Amniotic epithelial cell (primary cell): ENCODE measurements at places on chromosomes 5 and 9.

DNA sequence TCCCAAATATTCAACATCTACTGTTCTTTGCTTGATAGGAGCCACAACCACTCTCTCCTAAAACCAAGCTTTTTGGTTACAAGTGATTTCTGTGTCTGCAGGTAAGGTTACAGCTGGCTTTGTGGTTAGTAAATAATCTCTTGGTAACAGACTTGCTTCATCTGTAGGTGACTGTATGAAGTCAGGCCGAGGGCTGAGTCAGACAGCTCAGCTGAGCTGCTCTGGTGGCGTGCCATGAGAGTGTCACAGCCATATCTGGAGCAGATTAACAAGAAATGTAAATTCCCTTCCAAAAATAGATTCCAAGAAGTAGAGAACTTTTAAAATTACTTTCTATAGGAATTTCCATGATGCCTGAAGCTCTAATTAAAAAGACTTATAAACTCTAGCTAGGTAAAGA is 23.7 kb upstream of the TAS2R1 start:
- peak; percentile 84 for DNase-seq

DNA sequence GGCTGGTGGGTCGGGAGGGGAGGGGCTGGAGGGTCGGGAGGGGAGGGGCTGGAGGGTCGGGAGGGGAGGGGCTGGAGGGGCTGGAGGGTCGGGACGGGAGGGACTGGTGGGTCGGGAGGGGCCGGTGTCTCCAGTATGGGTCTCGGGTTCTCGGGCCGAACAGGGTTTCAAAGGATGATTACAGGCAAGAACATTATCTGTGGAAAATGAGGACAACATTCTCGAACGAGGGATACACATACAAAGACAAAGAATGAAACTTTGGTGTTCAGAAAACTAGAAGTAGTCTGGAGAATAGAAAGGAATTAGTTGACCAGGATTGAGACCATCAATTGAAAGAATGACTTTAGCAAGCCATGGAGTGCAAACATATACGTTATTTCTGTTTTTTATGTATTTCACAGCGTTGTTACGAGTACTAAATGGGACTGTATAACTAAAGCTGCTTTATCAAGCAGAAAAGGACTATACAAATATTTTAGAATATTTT is 360 bp upstream of the ZCCHC10 start:
- DNase-seq, result no peak

GRCh38 chr9:131667576-131667975 is 72.3 kb downstream of the RAPGEF1 start:
- DNase-seq, result no peak

DNA sequence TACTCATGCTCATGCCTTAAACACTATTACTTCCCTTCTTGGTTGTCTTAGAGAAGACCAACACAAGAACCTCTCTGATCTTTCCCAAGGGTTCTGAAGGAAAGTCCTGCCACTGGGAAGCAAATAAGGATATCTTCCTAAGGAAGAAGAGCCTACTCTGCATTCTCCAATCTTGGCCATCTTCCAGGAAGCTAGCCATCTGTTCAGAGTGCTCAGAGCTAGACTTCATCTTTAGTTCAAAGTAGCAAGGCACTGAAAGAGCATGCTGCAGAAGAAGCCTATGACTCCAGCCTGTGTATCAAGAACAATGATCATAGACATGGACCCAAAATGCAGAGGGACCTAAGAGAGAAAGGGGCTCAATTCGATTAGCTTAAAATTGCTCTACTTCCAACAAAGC is 114.7 kb downstream of the KIAA0825 start:
- no peak for DNase-seq

GRCh38 chr9:124513376-124513994 is 6.3 kb upstream of the NR5A1 start:
- no peak for DNase-seq

- DNase-seq, result peak; percentile 59
These were observed 382.7 kb upstream of the MEF2C start for GRCh38 chr5:89265511-89266179.
